Activated CD4-positive, alpha-beta T cell treated with anti-CD3 and anti-CD28 coated beads, Interleukin-2, Interleukin-6, amounts not matched to agents 100 ng/mL and 50 ng/mL, durations not matched to agents 16 hours and 8 hours (primary cell): ENCODE measurements at places on chromosomes 4 and X.
A peak's percentile ranks its signal among the peaks of the same experiment; 100 is the strongest.

- DNase-seq, result no peak
These were observed 20.5 kb downstream of the RWDD4 start for GRCh38 chr4:183638436-183638835.

GRCh38 chr4:112127048-112127637 lies 18.1 kb upstream of the FAM241A start:
- no peak for DNase-seq

DNA sequence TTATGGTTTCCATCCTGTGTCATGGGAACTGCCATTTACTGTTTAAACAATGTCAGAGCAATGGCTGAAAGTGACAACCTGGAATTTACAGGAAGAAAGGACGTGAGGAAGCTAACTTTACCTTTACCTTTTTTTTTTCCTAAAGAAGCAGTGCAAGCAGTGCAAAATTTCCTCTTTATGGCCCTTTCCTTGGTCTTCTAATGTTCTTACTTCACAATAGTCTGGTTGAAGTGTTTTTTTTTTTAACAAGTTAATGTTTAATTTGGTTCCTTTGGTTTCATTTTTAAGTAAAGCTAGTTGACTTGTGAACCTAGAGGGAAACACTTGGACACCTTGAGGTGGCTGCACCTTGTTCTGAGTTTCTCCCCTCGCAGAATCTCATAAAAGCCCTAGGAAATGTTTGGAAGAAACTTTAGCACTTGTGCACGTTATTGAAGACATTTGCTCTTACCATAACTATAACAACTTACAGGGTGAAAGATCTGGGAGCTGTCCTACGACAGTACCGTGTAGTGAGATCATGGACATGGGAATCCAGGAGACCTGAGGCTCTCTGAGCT lies 1.8 kb downstream of the SGMS2 start:
- no peak for DNase-seq

GRCh38 chrX:71181558-71181909 lies 36.9 kb downstream of the NLGN3 start:
- peak; percentile 71 for DNase-seq

GRCh38 chr4:18042754-18043153 lies 21.2 kb upstream of the LCORL start:
- DNase-seq, result no peak

- DNase-seq, result no peak
These were observed 220.0 kb downstream of the PPP3CA start for GRCh38 chr4:101127176-101127790.

DNA sequence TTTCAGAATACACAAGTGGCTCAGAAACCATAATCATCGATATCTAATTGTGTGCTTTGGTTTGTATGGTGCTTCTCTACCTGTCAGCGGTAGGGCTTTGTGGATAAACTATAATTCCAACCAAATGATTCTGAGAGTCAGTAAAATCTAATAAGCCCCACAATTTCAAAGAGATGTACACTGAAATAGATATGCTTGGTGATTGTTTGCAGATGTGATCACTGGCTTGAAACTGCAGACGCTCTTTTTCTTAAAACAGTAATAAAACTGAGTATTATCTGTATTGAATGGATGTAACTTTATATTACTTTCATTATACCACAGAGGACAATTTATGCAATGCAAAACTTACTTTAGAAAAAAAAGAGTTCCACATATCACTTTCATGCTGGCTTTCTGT lies 198.8 kb upstream of the ANXA10 start:
- no peak for DNase-seq

DNA sequence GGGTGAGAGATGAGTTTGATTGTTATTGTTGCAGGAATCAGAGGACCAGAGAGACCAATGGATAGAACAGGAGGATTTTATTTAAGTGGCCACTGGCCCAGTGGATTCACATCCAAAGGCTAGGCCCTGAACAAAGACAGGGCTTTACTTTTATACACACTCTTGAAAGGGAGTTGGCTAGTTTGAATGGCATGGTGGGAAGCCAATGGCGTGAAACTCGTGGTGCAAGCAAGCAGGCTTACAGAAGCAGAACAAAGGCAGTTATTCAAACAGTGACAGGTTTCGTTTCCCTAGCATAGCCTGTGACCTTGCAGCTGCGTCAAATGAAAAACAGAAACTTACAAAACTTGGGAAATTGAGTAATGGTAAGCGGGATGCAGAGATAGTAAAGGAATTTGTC lies 110.2 kb upstream of the PRDX4 start:
- no peak for DNase-seq

- no peak for DNase-seq
These were observed 610.7 kb upstream of the CPXCR1 start for GRCh38 chrX:88136328-88136727.

DNA sequence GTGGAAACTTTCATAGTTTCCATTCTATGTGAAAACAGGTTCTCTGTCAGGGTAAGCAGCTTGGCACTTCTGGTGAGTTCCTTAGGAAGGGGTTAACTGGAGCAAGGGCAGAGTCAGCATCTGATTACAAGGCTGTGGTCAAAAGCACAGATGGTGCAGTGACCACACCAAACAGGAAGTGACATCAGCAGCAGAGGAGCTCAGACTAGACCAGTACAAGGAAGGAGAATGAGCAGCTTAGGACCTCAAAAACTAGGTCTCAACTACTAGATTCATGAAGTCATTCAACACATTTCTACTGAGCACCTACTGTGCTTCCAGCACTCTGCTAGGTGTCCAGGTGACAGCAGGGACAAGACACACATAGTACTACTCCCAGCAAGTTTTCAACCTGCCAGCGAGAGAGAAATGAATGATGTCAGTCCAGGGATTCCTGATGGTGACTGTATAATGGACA lies 130.2 kb downstream of the AMELX start:
- DNase-seq, result no peak

DNA sequence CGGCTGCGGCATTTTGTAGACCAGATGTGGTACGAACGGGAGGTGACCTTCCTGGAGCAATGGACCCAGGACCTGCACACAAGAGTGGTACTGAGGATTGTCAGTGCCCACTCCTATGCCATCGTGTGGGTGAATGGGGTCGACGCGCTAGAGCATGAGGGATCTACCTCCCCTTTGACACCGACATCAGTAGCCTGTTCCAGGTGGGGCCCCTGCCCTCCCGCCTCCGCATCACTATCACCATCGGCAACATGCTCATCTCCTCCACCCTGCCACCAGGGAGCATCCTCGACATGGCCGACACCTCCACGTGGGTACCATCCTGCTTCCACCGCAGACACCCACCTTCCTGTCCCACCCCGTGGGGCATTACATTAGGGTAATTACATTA lies 46.2 kb downstream of the SMARCA5 start:
- peak; percentile 2 for DNase-seq

DNA sequence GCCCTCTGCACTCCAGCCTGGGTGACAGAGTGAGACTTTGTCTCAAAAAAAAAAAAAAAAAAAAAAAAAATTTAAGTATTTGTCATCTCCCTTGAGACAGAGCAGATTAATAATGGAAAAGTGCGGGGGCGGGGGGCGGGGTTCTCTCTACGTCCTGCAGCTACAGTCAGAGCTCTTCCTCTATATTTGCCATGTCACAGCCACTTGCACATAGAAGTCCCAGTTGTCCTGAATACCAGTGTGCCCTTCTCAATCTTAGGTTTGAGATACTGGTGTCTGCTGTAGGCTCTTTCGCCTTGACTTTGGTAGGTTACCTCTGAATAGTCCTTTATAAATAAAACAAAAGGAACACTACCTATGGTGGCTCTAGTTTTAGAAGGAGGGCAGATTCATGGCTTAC lies 237.8 kb upstream of the PGRMC2 start:
- no peak for DNase-seq

DNA sequence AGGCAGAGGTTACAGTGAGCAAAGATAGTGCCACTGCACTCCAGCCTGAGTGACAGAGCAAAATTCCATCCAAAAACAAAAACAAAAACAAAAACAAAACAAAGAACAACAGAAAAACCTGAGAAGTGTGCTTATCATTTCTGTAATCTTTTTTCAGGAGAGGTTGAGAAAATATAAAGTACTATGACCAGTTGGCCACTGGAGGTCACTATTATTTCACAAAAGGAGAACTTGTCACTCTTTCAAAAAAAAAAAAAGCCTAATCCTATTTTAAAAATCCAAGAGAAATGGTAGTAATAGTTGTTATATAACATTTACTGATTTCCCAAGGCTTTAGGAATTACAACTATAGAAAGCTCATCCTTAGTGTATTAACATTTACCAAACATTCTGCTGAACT lies 24.9 kb upstream of the RNF150 start:
- peak; percentile 10 for DNase-seq

GRCh38 chrX:84710611-84711010 lies 208.4 kb upstream of the HDX start:
- DNase-seq, result no peak

DNA sequence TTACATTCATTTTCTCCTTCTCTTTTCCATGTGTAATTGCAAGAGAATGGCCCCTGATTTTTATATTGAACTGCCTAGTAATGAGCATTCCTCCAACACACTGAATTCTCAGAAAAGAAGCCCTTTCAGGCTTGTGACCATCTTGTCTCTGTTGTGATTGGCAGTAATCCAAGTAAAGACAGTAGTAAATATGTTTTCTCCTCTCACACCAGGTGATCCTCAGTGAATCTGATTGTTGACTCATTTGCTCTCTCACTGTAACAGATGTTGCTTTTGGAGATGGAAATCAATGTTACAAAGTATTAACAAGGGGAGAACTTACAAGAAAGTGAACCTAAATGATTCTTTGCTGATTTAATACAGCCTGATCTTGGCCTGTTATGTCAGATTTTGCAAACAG lies 271.0 kb downstream of the AFF2 start:
- no peak for DNase-seq

DNA sequence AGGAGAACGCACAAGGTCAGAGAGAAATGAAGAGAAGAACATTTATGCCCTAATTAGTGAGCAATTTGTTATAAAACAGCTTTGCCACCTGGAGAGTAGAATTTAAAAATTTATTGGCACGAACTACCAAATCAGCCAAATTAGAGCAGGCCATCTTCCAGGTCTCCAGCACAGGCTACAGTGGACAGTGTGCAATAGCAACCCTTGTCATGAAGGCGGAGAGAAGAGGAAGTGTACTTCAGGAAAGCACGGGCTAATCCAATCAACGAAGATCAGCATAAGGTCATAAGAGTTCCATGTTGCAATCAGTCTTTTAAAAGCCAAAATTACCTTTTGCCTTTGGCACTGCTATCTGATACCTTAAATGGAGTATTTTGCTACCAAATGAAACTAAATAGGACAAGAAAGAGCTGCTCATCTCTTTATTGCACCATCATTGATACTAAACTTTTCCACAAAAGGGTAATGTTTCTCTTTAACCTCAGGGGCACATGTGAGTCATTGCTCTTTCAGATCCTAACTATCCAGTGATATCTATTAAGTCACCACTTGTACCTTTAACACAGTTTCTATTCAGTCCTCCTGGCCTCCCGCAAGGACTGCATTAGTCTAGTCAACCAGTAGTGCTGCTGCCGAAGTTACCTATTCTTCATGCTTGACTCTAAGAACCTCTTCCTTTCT lies 19.9 kb downstream of the ANK2 start:
- DNase-seq, result no peak

- no peak for DNase-seq
These were observed 127.4 kb downstream of the FAM53A start for GRCh38 chr4:1556541-1557220.
